ENCODE measurements at places on chromosomes 16 and 17. TPM values are rescaled to one million over a fixed set of nuclear protein-coding genes. Genes with fewer than 3 reads are reported as not detected.

Gene TBC1D3D
- polyA plus RNA-seq = 2.5 TPM

Gene CIITA
- 0.38 TPM for polyA plus RNA-seq

Gene SLC35G6
- polyA plus RNA-seq = not detected

Gene KIF2B
- polyA plus RNA-seq = not detected

Gene CCL22
- not detected for polyA plus RNA-seq

Gene SDR42E1
- not detected for polyA plus RNA-seq

Gene GJD3
- not detected for polyA plus RNA-seq

Gene IRF8
- polyA plus RNA-seq = 0.82 TPM

Gene TSNAXIP1
- polyA plus RNA-seq = 1.4 TPM

Gene PTGES3L
- not detected for polyA plus RNA-seq

Gene CCDC200
- not detected for polyA plus RNA-seq

Gene MYH3
- polyA plus RNA-seq = not detected

Gene CDH1
- polyA plus RNA-seq = not detected

Gene TPSB2
- not detected for polyA plus RNA-seq

Gene CASKIN2
- polyA plus RNA-seq = 0.17 TPM

Gene CCDC40
- 0.73 TPM for polyA plus RNA-seq

Gene TRPV2
- polyA plus RNA-seq = not detected

Gene KPNB1
- polyA plus RNA-seq = 84.5 TPM

Gene ITGAX
- 0.28 TPM for polyA plus RNA-seq

Gene NDEL1
- polyA plus RNA-seq = 29.5 TPM

Gene HID1
- 10.2 TPM for polyA plus RNA-seq
